ENCODE measurements at places on chromosomes 2 and 18.

DNA sequence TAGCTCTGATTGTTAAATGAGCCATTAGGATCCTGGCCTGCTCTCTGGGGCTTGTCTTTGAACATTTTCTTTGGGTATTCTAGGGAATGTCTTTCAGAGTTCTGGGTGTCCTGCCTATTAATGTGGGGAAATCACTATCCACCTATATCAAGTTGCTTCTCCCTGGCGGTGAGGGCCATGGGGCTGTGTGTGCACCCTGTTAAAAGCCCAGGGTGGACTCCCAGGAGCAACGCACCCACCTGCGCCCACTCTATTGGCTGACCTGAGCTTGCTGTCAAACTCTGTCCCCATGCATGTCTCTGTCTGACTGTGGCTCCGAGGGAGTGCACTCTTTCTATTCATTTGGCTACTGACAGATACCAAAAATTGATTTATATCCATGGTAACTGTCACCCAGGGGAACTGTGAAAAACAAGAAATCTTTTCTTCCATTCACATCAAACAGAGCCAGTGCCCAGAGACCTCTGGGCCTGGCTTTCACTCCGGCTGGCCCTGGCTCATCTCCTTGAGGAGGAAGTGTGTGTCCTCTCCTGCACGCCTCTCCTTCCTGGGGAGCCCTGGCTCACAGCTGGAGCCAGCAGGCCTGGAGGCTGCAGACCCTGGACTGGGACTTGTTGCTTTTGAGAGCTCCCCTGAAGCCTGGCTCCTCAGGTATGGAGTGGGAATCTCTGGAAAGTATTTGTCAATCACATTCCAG, 10.5 kb upstream of the TOGARAM2 start:
- no peak for DNase-seq

DNA sequence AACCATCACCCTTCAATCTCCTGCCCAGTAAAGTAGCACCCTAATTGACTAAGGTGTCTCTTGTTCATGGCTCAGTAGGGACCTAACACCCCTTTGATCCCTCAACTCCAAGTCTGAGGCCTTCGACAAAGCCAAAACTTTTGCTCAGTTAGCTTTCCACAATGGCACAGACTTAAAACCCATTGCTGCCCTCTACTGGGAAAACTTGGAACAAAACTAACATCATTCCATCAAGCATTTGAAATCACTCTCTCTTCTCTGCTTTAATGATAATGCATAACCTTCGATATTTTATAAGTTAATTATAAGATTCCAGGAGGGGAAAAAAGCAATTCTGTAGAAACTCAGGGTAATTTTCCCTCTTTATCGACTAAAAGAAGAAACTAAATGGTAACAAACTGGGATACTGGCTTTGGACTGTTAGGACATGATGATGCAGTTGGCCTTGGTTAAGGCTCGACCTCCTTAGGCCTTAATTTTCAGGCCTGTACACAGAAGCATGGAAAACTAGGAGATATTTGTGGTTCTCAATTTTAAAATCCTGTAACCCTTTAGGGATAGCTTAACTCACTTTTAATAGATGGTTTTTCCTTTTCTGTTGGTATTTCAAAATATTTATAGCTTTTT, 127.8 kb downstream of the STK39 start:
- peak; percentile 28 for DNase-seq

DNA sequence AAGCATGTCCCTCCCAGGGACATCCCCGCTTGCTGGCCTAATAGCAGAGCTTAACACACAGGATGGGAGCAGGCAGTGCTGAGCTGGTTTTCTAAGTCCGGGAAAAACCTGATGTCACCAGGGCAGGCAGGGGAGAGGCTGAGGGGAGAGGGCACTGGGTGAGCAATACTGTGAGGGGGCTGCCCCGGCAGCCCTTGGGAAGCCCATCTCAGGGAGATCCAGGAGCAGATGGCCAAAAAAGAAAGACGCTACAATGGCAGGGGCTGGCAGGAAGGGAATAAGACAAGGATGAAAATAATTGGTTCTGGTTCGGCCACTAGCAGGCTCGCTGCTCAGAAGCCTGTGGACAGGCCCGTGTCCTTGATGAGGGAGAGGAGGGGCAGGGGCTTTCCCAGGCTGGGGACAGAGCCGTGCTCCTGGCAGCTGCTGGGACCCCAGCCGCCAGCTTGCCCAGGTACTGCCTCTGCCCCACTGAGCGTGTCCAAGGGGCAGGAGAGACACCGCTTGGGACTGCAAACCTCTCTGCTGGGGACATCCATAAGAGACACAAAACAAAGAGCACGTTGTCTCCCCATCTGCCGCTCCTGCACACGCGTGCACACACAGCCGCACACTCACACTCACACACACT, 30.2 kb downstream of the SMAD7 start:
- DNase-seq = no peak

GRCh38 chr2:202064881-202065230, 8.2 kb upstream of the KIAA2012 start:
- DNase-seq = no peak

DNA sequence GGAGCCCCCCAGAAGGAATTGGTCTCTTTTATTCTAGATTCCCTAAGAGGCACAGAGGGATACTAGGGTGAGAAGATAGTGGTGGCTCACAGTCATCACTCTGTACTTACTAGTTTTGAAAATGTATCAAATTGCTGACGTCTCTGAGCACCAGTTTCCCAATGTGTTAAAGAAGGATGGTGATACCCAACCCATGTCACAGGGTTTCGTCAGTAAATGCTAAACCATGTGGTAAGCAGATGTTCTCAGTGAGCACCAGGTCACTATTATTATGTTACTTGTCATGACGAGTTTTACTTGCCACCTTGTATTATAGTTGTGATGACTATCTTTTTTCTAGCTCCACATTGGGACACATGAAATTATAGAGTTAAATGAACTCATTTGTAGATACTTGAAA, 54.7 kb downstream of the NEDD4L start:
- no peak for DNase-seq

DNA sequence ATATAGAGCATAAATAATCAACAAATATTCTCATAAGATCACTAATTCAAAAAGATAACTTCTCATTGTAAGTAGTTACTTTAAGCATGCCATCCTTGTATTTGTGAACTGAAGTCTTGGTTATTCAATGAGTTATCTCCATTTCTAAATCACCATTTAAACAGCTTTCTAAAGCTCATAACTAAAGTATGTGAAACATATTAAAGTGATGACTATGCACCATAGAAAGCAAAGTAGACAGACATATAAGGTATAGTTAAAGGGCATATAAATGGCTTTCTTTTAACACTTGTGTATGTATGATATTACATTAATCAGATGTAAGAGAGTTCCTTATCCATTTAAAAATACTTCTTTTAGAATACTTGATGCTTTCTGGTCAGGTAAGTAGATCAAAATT, 83.5 kb downstream of the IKZF2 start:
- no peak for DNase-seq

- no peak for DNase-seq
Observed at GRCh38 chr2:67079729-67080128, 317.4 kb upstream of the ETAA1 start.

GRCh38 chr2:27091746-27092695, 5.4 kb downstream of the KHK start:
- DNase-seq = no peak

DNA sequence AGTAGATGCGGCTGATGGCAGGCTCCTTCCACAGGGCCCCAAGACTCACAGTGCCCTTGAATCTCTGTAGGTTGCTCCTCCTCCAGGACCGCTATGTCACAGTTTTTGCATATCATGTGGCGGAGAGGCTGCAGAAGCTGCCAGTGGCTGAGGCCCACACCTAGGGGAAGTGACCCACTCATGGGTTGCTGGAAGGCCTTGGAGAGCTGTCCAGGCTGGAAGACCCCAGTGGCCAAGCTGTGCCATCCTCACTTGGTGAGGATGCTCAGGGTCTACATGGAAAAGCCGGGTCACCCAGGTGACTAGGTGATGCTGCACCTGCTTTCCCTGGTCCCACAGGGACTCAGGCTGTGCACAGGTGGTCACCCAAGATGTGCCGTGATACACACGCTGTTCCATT, 90.6 kb downstream of the SEPTIN10 start:
- no peak for DNase-seq

GRCh38 chr18:52152036-52152435, 188.0 kb upstream of the DCC start:
- no peak for DNase-seq

DNA sequence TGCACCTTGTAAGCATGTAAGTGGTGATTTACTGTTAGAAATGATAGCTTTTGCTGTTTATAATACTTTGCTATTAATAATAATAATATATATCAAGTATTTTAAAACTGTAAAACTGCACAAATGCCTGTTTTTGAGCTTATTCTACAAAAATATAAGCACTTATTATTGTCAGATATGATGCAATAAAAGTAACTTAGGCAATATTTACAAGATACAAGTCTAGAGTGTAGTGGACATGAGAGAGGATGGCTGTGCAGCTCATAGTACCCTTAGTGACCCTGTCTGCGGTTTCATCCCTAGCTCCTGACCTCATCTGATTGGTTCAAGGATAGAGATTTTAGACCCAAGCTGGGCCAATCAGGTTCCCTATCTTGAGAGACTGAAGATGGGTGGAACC, 178.4 kb downstream of the MTX2 start:
- DNase-seq = no peak

- DNase-seq = no peak
Observed at GRCh38 chr18:34632321-34632720, 77.8 kb upstream of the DTNA start.

DNA sequence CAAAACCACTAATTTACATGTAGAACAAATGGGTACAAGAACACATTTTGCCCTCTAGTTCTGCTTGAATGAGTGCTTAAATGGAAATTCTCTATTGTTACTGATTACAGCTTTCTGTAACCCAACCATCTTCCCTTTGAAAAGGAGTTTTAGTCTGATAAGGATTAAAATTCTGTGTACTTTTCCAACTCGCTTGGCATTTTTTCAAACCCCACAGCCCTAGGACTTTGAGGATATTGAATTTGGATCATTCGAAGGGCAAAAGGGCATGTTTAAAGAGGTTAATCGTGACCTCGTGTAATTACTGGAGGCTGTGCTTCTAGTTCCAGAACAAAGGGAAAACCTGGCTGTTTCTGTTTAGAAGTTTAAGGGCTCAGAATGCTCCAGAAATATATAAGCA, 432.3 kb downstream of the PID1 start:
- peak; percentile 3 for DNase-seq

DNA sequence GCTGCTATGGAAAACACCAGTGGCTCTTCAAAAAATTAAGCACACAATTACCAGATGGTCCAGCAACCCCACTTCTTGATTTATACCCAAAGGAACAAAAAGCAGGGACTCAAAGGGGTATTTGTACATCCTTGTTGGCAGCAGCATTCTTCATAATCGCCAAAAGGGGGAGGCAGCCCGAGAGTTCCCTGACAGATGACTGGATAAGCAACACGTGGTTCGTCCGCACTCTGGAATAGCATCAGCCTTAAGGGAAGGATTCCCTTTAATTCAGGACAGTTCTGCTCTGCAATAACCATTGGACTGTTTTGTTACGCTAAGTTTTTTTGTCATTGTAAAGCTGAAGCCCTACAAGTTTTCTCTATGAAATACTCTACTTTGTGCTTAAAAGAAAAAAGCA, 76.7 kb upstream of the TWIST2 start:
- no peak for DNase-seq

- peak; percentile 56 for DNase-seq
Observed at GRCh38 chr18:76351961-76352581, 143.0 kb downstream of the ZNF516 start.

GRCh38 chr2:61419129-61419528, 51.8 kb downstream of the USP34 start:
- DNase-seq = no peak

DNA sequence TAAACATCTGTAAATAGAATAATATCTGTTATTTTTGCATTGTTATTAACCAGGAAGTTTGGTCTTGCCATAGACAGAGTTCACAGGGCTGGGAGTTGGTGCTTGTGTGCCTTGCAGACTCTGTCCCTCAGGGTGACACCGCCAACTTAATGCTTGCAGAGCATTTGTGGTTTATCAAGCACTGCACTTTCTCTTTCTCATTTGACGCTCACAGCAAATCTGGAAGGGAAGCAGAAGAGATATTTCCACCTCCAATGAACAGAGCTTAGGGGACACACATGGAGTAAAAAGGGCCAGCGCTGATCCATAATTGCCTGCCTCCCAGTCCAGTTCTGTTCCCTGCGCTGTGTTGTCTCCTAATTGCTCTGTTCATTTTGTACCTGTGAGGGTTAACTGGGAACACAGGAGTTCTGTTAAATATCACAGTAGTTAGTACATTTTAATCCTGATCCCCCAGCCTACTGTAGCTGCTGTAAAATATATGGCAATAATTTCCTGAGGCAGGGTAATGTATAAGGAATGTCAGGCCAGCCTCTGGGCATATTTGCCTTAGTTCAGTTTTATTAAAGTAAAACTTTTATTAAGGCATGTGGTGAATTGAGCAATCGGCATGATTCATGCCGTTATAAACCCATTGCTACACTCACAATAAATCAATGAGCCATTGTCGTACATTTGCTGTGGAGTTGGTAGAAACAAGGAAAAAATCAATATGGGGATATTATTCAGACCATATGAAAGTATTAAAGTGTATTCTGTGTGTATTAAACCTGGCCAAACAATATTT, 182.5 kb upstream of the OSR1 start:
- DNase-seq = peak; percentile 8

- DNase-seq = no peak
Observed at GRCh38 chr2:31401580-31401979, 13.0 kb downstream of the XDH start.

All from large intestine (tissue), 12 donors.